HT1080 (cell line): ENCODE measurements at places on chromosomes 6 and 20. TPM values are rescaled to one million over a fixed set of nuclear protein-coding genes. Genes with fewer than 3 reads are reported as not detected.

DNA sequence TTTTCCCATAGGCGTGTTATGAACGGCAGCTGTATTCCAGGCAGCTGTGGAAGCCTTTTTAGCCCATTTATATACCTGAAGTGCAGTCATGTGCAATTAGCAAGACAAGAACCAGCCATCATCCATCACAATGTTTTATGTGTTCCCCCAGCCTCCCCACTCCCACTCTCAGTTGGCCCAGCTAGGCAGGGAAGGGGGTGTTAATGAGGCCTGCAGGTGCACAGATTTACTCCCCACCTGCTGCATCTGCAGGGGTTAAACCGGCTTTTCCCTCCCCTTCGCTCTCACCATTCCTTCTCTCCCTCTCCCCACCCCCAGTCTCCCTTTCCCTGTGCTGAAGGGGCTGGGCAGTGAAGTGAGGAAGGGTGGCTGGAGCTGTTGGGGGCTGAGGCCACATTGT, 149.8 kb upstream of the AKAP12 start:
- no peak for DNase-seq

DNA sequence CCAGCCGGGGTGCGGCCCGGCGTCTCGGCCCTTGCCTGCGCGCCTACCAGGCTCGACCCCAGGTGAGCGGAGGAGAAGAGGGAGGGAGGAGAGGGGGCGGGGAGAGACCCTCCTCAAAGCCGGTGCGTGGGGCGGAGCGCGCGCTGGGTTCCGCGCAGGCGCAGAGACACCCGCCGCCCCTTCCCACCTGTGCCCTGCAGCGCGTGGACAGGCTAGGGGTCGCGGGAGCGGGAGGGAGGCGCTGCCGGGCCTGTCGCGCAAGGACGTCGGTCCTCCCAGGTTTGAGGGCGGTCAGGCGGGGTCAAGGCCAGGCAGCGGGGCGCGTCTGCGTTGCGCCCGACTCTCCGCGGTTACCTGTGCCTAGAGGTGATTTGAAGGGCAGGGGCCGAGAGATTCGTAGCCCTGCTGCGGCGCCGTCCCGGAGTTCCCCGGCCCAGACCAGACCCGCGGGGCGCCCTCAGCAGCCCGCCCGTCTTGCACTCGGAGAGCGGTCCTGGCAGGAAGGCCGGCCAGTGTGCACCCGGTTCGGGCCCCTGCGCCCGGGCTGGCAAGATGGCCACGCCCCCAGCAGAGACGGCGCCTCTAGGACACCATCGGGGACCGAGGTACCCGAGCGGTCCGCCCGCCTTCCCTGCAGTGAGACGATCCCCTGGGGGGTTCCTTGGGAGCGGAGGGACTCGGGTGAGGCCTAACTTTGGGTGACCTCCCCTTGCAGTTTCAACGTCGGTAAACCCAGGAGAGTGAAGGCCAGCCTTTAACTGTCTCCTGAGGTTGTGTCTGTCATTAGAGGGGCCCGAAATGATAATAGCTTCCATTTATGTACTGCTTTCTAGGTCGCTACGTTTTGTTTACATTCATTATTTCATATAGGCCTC, 546 bp downstream of the C6orf136 start:
- peak; percentile 67 for DNase-seq

METTL24 gene
- total RNA-seq: not detected in 2 replicates

NRN1 gene
- total RNA-seq: 0.14 TPM in 1 of 2 replicates, not detected in the other

CLIC5 gene
- total RNA-seq: not detected in 2 replicates

DNA sequence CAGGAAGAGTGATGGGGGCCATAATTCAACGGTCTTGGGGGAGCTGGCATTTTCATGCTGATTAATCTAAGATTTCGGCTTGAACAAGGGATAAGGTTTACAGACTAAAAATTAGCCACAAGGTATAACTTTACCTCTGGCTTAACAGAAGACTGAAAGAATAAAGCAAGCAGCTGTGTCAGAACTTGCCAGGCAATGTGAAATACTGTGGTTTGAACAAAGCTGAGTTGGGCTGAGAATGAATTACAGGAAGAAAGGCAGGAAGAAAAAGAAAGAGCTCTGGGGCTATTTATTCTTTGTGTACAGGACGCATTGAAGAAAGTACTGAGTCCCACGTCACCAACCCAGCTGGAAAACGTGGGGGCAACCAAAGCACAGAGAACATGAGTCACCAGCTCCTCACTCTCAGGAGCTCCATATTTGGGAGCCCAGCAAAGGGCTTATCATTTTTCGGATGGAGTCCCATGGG, 121.5 kb upstream of the NEDD9 start:
- peak; percentile 44 for DNase-seq

BPI gene
- total RNA-seq: not detected in 2 replicates

DNA sequence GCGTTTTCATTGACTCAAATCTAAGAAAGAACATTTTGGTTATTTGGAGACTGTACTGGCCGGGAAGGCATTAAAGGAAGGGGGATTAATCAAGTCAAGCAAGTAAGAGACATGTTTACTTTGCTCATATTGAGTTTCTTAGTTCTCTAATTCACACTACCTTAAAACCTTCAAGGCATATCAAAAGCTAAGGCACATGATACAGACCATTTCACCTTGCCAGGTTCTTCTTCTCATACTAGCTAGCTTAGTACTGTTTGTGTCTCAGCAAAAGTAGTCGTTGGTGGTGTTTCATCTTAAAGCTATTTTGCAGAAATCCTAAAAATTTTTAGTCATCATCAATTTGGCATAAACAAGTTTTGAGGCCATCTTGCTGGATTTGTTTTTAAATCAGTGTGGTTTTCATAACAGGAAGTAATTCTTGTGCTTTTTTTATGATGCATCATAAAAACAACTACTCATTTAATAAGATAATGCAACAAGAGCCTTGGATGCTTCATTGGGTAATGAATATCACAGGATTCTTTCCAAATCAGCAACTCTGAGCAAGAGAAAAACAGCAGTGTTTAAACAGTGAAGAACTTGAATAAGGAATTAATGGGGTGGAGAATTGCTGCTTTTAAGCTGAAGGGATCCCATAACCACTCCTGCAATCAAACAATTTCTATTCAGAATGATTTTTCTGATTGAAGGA, 425.3 kb downstream of the EPM2A start:
- DNase-seq: no peak

- no peak for DNase-seq
Observed at GRCh38 chr6:139518556-139519091, 144.2 kb upstream of the CITED2 start.

NOTCH4 gene
- 1.1 and 2.7 TPM in 2 replicates for total RNA-seq

DNA sequence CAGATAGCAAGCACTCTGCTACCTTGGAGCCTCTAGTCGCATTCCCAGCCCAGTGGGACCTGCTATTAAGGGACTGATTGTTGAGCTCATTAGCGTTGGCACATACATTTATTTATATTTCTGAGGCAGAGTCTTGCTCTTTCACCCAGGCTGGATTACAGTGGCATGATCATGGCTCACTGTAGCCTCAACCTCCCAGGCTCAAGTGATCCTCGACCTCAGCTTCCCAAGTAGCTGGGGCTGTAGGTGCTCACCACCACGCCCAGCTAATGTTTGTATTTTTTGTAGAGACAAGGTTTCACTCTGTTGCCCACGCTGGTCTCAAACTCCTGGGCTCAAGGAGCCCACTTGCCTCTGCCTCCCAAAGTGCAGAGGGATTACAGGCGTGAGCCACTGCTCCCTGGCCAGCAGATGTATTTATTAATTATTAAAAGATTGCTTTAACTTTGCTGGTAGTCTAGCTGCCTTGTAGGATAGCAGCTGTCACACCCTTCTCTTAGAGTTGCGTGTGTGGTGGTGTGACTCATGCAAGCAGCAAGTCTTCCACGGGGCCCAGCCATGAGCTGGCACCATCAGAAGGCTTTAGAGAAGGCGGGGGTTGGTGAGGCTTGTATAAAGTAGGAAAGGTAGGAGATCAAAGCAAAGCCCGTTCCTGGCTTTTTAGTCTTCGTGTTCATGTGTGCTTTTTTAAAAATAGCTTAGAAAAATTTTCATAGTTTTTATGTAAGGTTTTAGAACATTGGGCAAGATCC, 16.5 kb downstream of the ACTR5 start:
- peak; percentile 87 for DNase-seq

DNA sequence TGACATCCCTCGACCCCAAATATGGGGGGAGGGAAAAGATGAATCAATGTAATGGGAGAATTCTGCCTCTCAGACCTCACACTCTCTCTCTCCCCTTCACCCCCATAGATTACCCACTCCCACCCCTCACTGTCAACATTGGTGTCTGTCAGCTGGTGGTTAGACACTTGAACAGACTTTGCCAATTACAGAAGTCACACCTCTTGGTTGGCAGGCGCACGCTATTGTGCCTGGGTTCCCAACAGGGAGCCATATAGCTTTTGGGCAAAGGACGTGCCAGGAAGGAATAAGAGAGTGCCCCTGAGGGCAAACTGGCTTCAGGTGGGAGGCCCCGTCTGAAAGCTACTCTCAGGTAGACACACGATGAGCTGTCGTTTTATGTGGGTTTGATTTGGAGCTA, 54.1 kb upstream of the FYN start:
- DNase-seq: no peak

- DNase-seq: no peak
Observed at GRCh38 chr20:21234324-21234723, 68.8 kb upstream of the XRN2 start.

CYP39A1 gene
- 0.03 TPM in 2 replicates for total RNA-seq

BHLHE23 gene
- total RNA-seq: not detected in 2 replicates

HLA-DRA gene
- total RNA-seq: 0.33 and 0.61 TPM in 2 replicates
